RWPE2 (cell line): ENCODE measurements at places on chromosomes 7 and 10.

GRCh38 chr7:95104739-95105138 is 197.3 kb downstream of the PPP1R9A start:
- no peak for DNase-seq

GRCh38 chr10:70993051-70993450 is 104.7 kb upstream of the PCBD1 start:
- DNase-seq, result no peak

DNA sequence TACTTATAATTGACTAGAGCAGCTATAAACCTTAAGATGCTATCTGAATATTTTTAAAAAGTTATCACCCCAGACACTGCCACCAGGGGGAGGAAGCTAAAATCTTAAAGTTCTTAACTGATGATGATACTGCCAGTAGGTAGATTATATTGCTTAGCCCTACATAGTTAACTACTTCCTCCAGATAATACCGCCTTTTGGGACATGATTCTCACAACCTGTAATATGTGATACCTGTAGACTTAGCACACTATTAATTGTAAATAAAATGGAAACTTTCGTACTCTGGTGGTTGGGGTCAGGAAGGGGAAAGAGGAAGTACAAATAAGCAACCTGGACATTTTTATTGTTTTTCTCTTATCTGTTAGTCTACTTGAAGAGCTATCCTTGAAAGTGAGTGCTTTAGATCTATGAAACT is 268.9 kb downstream of the ADK start:
- DNase-seq, result no peak

GRCh38 chr7:117974891-117975290 is 101.7 kb upstream of the CTTNBP2 start:
- DNase-seq, result no peak

- no peak for DNase-seq
Measured at GRCh38 chr10:33674491-33674890, 340.0 kb upstream of the NRP1 start.

- DNase-seq, result no peak
Measured at GRCh38 chr7:101397770-101398324, 35.2 kb downstream of the COL26A1 start.

- no peak for DNase-seq
Measured at GRCh38 chr10:60420991-60421894, 31.6 kb upstream of the ANK3 start.

DNA sequence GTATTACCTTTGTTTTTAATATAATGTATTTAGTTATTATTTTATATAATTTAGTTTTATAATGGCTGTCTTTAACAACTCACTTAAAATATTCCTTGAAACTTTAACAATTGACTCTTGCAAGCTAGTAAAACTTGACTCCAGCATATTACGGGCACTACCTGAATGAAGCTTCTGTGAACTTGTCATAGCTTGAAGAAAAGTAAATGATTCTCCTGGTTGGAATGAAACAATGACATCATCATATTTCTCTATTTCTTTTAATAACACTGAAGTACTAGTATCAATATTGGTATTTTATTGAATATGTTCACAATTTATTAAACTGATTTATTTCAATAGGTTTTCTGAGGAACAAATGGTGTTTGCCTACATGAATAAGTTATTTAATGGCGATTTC is 128.4 kb upstream of the PHF14 start:
- DNase-seq, result no peak

DNA sequence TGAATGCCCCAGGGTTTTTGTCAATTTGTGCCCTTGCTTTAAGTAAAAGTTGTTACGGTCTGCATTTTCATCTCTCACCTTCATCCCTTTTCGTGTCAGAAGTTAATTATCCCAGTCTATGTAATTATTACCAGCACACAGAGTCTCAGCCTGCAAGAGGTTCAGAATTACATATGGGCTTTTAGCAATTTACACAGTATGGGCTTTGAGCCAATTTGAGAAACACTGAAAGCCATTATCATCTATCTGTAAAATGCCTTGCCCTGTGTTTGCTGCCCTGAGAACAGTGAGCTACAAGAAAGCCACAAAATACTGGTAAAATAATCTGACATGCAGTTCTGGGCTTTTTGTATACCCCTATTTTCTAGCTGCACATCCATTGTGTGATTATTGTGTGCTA is 125.6 kb upstream of the STEAP4 start:
- no peak for DNase-seq

DNA sequence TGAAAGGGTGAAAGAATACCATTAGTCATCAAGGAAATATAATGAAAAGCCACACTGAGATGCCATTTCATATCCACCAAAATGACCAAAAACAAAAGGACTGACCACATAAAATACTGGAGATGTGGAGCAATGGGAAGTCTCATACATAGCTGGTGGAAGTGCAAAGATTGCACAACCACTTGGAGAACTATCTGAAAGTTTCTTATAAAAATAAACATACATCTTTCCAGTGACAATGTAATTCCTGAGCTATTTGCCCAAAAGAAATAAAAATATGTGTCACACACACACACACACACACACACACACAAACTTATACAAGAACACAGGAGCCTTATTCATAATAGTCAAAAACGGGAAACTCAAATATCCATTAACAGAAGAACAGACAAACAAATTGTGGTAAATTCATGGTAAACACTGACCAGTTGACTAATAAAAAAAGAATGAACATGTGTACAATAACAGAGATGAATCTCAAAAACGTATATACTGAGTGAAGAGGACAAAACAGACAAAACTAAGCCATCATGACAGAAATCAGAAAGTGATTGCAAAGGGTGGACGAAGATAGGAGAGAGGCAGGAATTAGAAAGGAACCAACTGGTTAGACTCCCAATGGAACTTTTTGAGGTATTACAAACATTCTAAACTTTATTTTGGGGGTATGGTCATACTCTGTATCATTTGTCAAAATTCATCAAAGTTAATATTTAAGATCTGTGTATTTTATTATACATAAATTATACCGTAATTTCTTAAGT is 21.5 kb downstream of the WASL start:
- no peak for DNase-seq

GRCh38 chr10:117554241-117554814 is 11.8 kb downstream of the EMX2 start:
- DNase-seq, result no peak

DNA sequence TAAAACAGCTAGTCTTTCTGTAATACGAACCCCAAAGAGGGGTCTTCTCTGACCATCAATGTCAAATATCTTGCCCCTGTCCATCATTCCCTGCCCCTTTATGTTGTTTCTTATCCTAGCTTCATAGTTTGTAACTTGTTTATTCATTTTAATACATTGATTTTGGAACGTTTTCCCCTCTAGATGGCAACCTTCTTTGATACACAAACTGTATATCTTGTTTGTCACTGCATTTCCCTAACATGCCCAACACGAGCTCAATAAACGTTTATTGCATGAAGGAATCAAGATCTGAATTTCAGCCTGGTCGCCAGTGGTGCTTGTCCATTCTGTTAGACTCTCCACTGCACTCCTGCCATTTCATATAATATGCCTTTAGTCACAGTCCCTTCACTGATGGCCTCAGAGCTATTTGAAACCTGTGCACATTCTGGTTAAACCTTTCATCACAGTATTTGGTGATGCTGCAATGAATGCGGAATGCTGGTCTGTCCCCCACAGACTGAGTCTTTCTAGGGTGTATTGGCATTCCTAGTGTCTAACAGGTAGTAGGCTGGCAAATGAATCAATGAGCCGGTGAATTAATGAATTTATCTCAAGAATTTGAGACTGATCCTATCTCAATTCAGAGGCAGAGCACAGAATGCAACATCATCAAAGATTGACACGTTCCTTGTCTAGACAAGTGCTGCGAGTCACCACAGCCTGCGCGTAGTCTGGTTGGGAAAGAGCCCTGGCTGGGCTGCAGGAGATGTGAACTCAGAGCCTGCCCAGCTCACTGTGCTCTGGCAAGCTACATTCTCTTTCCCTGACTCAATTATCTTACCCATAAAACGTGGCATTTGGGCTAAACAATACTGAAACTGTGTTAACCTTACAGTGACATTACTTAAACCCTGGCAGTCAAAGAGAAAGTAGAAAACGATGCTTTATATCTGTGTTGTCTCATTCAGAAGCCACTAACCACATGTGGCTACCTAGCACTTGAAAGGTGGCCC is 55.2 kb upstream of the FRMD4A start:
- DNase-seq, result peak; percentile 79

DNA sequence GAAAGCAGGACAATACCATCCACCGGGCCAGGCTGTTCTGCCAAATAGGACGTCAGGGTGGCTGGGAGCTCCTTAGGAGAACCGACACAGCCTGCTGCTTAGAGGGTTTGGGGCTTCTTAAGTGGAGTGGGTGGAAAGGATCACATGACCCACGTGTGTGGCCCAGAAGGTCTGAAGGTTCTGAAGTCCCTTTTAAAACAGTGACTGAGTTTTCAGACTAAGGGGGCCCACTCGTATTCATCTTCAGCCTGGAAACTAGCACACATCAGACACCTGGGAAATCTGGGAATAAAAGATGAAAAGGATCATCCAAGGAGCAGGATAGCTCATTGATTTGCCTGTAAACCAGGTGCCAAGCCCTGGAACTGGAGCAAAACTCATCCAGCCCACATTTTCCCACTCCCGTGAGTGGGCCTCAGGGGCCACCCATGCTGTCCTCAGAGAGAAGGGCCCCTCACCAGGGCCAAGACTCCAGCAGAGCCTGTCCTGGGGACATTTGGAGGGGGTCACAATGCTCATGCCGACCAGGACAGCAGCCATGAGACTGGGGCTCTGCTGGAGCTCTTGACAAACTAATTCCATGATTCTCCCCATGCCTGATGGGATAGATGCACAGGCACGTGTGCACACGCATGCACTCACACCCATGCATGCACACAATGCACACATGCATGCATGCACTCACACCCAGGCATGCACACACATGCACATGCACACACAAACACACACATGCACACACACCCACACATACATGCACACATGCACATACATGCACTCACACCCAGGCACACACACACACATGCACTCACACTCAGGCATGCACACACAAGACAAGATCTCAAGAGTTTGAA is 168.8 kb upstream of the PPP2R2D start:
- no peak for DNase-seq

DNA sequence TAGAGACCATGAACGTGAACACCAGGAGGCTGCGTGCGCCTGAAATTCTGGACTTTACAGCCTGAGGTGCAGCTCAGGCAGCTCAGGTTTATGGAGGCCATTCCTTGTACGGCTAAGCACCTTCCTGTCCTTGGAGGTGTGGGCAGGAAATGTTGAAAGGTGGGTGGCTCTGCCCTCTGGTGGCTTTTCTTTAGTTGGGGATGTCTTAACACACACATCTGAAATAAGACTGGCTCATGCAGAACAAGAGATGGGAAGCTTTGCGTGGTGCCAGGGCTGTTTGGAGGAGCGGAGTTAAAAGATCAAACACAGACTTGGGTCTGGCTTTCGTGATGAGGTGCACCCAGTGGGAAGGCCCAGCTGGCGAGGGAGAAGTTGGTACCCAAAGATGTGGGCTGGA is 64.1 kb downstream of the DOCK1 start:
- no peak for DNase-seq

DNA sequence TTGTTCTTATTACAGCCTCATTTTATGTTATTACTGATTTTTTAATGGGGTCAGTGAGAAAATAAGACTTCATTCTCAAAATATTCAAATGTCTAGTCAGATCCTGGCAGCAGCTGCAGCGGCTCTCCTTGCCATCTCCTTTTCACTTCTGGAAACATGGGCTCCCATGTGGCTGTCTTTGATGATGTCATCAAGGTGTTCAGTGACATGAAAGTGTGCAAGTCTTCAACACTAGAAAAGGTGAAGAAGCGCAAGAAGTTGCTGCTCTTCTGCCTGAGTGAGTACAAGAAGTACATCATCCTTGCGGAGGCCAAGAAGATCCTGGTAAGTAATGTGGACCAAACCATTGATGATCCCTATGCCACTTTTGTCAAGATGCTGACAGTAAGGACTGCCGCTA is 19.6 kb downstream of the KLLN start:
- DNase-seq, result no peak

DNA sequence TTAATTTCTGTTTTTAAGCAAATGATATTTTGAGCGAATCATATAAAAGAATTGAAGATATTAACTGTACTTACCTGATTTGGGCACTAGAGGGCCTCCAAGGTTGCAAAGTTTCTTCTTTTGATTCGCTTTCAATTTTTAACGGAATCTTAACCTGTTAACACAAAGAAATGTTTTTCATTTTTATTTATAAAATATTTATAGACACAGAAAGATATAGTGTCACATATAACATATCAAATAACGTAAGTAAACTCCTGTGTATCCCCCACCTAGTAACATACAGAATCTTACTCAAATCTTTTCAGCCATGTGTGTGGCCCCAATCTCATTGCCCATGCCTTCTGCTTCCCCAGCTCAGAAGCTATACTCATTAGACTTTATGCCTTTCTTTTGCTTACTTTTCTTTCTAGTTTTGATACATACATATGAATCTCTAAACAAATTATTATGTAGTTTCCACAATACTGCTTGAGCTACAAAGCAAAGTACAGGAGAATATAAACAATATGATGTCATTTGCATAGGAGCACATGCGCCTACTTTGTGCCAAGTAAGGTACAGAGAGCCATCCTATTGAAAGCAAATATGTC is 49.5 kb upstream of the ZPBP start:
- no peak for DNase-seq

DNA sequence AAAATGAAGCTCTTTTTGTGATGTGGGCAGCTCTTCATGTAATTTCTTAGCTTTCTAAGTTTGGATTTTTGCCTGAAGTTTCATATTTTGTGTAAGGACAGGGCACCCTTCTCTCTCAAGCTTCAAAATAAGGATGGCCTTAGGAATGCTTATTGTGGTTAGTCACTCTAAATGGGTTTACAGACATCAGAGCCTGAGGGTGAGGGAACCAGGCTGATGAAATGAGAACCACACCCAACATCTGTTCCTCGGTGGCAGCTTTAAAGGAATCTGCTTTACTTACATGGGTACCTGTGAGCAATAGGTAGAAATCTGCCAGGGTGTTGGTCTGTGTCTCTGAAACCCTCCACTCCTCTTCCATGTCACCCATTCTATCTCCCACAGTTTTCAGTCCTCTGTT is 174.3 kb downstream of the EMX2 start:
- no peak for DNase-seq

DNA sequence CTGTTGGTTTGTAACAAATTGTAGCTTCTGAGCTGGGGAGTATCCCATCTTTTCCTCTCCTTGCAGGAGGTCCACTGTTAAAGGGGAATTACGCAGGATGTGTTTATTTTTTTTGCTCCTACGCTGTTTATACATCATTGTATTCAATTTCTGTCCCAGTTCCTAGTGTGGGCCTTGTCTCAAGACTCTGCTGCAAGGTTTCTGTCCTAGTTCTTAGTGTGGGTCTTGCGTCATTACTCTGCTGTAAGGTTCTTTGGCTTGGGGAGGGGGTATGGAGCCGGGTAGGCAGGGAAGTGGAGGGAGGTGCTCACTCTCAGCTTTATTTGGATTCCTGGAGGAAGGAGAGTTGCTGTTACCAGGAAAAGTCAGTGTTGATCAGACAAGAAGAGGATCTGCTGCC is 64.0 kb upstream of the TRIM8 start:
- DNase-seq, result no peak

- DNase-seq, result no peak
Measured at GRCh38 chr7:20095436-20095835, 121.7 kb downstream of the MACC1 start.
